Stimulated activated CD4-positive, alpha-beta T cell treated with anti-CD3 and anti-CD28 coated beads, Interleukin-1b, Interleukin-23, amount 100 ng/mL, for 1 hour (primary cell): ENCODE measurements at places on chromosomes 5 and 9.

- DNase-seq: no peak
Measured at GRCh38 chr9:79164406-79164805, 407.4 kb upstream of the TLE4 start.

GRCh38 chr9:73172901-73173215 is 21.2 kb downstream of the ANXA1 start:
- DNase-seq: no peak

- DNase-seq: no peak
Measured at GRCh38 chr5:178527458-178528307, 62.5 kb downstream of the COL23A1 start.

DNA sequence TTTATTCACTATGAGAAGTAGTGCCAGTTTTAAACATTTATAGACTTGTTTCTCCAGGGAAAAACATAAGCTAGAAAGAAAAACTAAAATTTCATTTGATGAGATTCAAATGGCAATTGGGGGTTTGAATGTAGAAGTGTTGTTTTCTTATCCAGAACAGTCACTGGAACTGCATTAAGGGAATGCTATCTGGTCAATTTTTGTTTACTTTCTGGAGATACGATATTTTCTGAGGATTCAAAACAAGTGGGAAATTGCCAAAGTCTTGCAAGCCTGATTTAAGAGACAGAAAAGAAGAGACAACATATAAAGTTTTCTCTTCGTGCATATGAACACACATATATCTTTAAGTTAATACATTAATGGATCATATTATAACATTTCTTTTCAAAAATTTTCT is 118.4 kb downstream of the NXNL2 start:
- no peak for DNase-seq

GRCh38 chr5:104171958-104172690 is 609.5 kb upstream of the NUDT12 start:
- DNase-seq: no peak

DNA sequence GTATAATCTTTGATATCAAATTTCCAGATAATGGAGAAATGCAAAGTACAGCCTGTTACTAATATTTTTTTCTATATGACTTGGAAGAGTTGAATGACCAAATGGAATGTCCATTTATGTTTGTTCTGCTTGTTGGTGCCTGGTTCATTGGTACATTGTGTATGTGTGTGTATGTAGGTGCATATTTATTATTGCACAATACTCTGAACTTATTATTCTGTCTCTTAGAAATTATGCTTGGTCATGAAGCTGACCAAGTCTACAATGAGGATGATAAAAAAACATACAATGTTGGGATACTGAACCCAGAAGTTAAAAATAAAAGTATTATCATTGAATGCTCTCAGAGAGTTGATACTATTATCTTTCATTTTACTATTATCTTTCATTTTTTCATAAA is 706.3 kb downstream of the KCTD16 start:
- DNase-seq: no peak

GRCh38 chr5:147971472-147971871 is 65.1 kb upstream of the C5orf46 start:
- DNase-seq: no peak

DNA sequence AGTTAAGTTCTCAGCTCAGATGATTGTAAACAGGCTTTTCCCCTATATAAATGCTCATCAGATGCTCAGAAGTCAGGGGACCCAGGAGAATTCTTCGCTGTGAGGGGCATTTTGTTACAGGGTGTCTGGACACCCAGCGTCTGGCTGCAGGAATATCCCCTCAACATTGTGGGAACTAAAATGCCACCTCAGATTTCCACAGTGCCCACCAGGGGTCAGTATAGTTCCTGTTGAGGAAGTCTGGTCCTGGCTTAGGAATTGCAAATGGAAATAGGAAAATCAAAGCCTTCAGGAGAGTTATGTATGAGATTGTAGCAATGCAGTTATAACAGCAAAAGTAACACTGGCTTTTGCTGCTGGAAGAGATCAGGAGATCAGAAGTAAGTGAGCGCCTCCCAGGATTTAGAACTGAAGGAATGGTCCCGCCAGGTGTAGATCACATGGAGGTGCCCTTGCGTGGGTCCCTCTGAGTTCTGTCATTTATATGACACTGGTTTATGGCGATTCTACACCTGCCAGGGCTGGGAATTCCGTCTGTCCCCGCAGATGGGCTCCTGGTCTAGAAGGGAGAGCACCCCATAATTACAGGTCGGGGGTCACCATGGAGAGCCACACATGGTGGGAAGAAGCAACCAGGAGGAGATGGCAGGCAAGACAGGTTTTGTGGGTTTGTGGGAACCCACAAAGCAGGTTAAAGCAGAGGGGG is 47.1 kb upstream of the CTSL start:
- DNase-seq: no peak

DNA sequence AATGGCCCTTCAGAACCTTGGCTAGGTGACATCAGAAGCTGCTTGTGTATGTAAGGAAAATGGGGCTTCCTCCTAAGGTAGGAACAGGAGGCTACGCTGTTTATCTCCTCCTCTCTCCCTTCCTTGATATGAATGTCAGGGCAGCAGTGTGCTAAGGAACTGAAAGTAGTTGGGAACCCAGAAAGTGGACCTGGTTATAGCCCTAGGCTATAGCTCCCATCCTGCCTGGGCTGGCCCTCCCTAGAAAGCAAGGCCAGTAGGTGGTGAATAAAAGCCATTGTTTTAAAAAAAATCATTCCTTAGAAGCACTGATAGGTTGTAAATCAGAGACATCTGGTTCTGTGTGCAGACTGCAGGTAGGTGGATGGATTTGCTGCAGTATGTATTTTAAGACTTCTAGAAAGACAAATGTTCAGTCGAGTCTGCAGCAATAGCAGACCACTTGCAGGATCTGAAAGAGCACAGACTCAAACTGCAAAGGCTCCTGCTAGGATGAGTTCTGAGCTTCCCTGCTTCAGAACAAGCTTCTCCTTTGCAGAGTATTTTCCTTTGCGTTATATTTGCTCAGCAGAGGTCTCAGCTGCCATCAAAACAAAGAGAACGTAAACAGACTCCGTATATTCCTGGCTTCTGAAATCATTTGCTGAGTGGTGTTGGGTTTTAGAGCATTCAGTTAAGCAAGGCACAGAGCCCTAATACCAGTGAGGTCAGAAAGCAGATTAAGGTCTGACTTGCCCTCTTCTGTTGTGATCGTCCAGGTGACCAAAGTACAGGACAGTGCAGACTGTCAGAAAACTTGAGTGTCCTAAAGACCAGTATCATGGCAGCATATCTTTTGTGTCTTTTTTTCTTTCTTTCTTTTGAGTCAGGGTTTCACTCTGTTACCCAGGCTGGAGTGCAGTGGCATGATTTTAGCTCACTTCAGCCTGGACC is 20.1 kb upstream of the CFAP157 start:
- no peak for DNase-seq

- DNase-seq: no peak
Measured at GRCh38 chr5:142571371-142571770, 114.5 kb downstream of the FGF1 start.

DNA sequence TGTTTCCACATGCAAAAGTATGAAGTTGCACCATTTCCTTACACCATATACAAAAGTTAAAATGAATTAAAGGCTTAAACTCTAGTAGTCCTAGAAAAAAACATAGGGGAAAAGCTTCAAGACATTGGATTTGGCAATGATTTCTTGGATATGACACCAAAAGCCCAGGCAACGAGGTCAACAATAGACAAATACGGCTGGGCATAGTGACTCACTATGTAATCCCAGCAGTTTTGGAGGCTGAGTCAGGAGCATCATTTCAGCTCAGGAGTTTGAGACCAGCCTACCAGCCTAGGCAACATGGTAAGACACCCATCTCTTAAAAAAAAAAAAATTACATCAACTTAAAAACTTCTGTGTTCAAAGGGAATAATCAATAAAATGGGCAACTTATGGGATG is 30.9 kb upstream of the SREK1 start:
- no peak for DNase-seq

- no peak for DNase-seq
Measured at GRCh38 chr5:118778941-118779340, 209.4 kb downstream of the DTWD2 start.

- DNase-seq: no peak
Measured at GRCh38 chr5:81525690-81526089, 131.8 kb upstream of the ACOT12 start.

DNA sequence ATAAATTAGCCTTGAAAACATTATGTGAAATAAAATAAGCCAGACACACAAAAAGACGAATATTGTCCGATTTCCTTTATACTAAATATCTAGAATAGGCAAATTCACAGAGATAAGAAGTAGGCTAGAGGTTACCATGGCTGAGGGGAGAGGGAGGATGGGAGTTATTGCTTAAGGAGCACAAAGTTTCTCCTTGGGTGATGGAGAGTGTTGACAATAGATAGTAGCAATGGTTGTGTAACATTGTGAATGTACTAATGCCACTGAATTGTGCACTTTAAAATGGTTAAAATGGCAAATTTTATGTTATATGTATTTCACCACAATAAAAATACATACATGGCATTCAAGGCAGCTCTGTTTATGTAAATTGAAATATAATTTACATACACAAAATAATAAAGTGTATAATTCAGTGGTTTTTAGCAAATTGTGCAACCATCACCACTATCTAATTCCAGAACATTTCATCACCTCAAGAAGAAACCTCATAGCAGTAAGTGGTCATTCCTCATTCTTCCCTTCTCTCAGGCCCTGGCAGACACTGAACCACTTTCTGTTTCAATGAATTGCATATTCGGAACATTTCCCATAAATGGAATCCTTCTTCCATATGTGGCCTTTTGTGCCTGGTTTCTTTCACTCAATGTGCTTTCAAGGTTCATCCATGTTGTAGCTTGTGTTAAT is 59.2 kb downstream of the NDST1 start:
- no peak for DNase-seq

DNA sequence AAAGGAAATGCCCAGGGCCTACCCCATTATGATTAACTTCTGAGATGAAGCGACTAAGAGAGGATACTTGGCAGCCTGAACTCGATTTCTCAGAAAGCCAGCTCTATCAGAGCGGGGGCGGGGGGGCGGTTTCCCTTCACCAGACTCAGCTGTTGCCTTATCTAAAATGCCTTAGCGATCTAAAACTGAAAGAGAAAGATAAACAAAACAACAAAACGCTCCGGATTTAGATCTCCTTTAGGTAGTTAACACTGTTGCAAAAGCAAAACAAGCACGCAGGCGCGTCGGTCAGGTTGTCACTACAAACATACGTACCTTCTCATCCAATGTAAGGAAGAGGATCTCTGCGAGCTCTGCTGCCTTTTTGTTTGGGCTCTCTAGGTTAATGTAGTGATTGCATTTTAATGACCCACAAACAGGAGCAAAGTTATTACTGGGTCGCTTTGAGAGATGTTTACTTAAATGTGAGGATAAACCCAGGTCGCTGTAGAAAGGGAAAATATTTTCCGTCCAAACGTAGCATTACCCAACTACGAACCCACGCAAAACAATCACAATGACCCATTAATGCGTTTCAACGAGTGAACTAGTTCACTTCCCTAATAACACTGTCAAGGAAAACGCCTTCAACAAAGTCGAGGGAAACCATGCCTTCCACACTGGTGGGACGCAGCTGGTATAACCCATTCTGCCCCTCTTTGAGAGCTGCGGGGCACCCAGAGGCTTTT is 982 bp downstream of the EPB41L4A start:
- DNase-seq: no peak

- no peak for DNase-seq
Measured at GRCh38 chr9:80467632-80468031, 895.9 kb downstream of the TLE4 start.

- DNase-seq: peak; percentile 28
Measured at GRCh38 chr5:1666812-1667588, 132.6 kb downstream of the MRPL36 start.

DNA sequence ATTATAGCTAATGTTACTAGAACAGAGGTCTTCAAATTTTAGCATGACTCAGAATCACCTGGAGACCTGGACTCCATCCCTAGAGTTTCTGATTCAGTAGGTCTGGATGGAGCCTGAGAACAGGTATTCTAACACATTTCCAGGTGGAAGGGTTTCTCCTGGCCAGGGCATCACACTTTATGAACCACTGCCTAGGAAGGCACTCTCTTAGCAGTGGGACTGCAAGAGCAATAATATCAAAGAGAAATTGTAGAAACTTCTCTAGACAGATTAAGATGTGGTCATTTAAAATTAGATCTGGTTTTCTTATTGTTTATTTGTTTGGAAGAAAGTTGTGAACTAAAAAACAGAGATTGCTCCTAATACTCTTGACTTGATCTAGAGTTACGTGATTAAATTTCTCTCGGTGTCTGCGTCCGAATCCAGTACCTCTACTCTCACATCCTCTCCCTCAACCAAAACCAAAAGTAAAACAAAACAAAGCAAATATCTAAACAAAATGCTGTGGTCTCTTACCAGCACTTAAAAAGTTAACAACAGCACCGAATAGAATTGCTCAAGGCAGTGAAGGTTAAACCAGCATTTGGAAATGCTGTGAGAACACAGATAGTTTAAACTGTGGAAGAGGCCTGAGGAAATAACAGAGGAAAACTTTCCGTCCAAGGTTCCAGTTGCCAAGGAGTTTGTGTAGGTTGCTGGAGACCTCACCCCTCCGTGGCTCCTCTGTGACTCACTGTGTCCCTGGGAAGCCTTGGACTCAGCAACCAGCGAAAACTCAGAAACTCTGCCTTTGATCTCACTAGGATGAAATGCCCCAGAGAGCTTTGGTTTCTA is 193.4 kb downstream of the ARRDC3 start:
- no peak for DNase-seq

GRCh38 chr5:107807431-107807830 is 136.7 kb upstream of the EFNA5 start:
- no peak for DNase-seq

GRCh38 chr9:130268521-130269211 is 3.1 kb downstream of the HMCN2 start:
- DNase-seq: no peak

- no peak for DNase-seq
Measured at GRCh38 chr5:76688836-76689235, 27.1 kb upstream of the F2R start.

DNA sequence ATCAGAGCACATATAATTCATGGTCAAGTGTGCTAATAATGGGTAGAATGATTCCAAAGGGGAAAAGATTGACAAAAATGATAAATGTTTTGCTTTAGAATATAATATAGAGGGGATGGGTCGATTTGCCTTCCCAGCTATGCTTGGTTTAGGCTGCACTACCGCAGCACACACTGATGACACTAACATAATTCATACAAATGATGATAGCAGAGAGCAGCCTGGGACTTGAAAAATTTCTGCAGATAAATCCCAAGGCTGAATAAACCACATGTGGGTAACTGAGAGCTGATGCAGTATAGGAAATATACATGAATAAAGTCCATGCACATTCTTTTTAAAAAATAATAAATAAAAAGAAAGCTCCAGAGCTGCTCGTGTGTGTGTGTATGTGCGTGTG is 54.5 kb downstream of the EFNA5 start:
- DNase-seq: no peak

DNA sequence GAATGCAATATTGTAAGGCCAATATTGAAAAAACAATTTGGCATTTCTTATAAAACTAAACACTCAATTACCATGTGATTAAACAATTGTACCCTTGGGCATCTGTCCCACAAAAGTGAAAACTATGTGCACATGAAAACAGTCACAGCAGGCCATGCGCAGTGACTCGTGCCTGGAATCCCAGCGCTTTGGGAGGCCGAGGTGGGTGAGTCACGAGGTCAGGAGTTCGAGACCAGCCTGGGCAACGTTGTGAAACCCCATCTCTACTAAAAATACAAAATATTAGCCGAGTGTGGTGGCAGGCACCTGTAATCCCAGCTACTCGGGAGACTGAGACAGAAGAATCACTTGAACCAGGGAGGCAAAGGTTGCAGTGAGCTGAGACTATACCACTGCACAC is 343.7 kb downstream of the DMRTA1 start:
- DNase-seq: no peak

- no peak for DNase-seq
Measured at GRCh38 chr5:142561486-142562097, 124.3 kb downstream of the FGF1 start.

- no peak for DNase-seq
Measured at GRCh38 chr9:116843863-116844620, 156.9 kb downstream of the TRIM32 start.
